ENCODE measurements at places on chromosomes 6 and 20.

DNA sequence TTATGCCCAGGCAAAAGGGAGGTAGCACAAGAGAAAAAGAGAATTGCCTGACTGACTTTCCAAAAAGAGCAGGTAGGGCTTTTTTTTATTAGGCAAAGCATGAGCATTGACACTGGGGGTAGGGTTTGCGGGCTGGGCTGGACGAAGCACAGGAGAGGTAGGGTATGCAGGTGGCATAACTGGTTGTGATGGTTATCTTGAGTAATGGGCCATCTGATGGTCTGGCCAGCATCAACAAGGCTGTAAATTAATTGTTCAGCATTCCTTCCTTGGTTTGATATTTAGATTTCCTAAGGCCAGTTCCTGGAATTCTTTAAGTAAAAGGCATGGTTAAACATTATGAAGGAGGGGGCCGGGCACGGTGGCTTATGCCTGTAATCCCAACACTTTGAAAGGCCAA, 13.9 kb upstream of the BFSP1 start:
- no peak for DNase-seq

- DNase-seq: no peak
Observed at GRCh38 chr20:24836041-24836533, 113.0 kb upstream of the CST7 start.

- DNase-seq: no peak
Observed at GRCh38 chr6:71383901-71384489, 95.4 kb downstream of the OGFRL1 start.

DNA sequence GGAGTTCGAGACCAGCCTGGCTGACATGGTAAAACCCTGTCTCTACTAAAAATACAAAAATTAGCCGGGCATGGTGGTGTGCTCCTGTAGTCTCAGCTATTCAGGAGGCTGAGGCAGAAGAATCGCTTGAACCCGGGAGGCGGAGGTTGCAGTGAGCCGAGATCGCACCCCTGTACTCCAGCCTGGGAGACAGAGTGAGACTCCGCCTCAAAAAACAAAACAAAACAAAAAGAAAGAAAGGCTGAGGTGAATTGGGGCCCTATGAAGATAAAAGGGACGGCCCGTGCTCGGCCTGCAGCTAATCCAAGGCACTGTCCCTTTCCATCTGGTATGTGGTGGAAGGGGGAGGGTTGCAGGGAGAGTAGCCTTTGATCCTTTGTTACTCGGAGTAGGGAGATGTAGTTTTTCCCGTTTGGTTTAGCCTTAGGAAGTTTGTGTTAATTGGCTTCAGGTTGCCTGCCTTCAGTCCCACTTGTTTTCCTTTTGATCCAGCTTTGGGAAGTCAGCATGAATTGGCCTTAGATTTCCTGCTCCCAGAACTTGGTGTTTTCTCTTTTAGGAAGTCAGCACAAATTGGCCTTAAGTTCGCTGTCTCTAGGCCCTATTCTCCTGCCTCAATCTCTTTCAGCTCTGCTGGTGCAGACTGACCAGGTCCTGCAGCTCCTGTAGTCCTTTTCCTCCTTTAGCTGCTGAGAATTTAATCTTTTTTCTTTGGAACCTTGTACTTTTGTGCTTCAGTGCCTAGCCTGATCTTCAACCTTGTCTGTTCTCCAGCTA, 36.1 kb upstream of the PAQR8 start:
- DNase-seq: no peak

DNA sequence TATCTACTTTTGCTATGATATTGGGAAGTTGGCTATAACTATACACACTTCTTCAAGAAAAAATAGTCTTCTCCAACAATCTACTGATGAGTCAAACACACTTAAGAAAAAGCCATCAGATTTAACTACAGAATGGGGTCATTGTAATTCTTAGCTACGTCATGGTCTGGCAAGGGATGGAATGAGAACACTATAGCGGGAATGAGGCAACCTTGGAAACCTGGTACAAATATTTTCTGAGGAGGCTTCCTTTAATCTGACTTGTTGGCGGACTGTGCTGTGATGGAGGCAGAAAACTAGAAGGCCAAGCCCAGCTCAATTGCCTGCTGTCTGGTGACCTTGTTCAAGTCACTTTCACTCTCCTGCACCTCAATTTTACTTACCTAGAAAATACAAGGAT, 586.8 kb upstream of the JAG1 start:
- no peak for DNase-seq

- no peak for DNase-seq
Observed at GRCh38 chr6:115767931-115768330, 292.8 kb downstream of the FRK start.

DNA sequence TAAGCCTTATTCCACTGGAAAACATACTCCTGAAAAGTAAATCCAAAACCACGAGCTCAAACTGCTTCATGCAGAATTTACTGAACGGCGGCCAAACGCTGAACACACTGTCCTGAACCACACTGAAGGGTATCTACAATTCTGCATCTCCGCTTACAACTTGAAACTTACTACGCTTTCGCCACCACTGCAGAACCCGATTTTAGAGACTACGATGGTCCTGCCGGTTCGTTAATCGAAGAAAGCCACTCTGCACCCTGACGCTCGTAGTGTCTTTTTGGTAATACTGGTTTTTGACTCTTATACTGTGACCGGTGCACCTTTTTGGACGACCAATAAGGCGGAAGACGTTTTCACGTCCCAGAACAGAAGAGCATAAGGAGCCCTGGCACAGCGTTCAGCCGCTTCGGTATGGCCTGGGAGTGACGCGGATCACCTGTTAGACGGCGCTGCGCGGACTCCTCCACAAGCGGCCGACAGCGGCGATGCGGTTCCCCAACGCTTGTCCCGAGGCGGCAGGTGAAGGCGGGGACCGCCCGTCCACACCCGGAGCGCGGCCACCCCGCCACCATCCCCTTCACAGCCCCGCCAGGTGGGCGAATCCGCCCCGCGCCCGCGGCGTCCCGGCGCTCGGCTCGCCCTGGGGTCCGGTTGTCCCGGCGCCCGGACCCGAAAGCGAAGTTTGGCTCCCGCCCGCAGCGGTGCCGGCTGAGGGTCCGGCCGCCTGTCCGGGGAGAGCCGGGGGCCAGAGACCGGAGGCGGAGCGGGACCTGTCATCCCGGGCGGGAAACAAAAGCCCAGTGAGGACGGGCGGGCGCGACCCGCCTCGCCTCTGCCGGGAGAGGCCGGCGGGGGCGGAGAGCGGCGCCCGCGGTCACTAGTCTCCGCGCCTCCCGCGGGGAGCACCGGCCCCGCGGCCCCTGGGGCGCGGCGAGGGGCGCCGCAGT, 784 bp downstream of the FKBP5 start:
- DNase-seq: peak; percentile 46

- no peak for DNase-seq
Observed at GRCh38 chr20:46850416-46850815, 44.2 kb upstream of the EYA2 start.

DNA sequence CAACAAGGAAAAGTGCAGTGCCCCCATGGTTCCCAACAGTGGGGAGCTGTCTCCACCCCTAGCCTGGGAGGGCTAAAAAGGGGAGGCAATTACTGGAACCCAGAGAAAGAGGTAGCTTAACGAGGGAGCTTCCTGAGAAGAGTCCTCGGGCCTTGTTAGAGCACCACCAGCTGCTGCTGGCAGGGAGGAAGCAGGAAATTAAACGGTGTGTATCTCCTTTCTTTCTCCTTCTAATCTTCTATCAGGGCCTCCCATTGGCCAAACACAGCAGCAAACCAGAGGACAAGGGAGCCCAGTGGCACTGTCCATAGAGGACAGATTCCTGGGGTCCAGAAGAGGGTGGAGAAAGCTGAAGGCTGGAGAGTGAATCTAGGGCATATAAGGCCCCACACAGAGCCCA, 7.6 kb upstream of the BTN2A2 start:
- DNase-seq: no peak

DNA sequence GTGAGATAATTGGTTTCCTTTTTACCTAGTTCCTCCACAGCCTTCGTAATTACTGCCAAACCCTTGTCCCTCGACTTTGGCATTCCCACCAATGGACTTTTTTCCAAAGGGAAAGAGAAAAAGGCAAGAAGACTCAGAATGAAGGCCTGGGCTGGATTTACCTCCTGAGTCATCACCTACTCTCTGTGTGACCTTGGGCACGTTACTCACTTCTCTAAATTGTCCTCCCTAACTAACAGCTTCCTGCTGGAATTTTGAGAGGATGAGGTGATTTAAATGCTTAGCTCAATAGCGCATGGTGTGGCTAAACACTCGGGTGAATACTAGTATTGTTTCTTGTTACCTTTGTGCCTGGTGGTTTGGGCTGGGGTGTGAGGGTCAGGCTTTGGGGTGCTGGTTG, 146.6 kb downstream of the DHX35 start:
- peak; percentile 45 for DNase-seq

GRCh38 chr6:38259736-38260135, 380.0 kb downstream of the BTBD9 start:
- peak; percentile 26 for DNase-seq

GRCh38 chr20:57672164-57672563, 37.7 kb downstream of the PMEPA1 start:
- no peak for DNase-seq

DNA sequence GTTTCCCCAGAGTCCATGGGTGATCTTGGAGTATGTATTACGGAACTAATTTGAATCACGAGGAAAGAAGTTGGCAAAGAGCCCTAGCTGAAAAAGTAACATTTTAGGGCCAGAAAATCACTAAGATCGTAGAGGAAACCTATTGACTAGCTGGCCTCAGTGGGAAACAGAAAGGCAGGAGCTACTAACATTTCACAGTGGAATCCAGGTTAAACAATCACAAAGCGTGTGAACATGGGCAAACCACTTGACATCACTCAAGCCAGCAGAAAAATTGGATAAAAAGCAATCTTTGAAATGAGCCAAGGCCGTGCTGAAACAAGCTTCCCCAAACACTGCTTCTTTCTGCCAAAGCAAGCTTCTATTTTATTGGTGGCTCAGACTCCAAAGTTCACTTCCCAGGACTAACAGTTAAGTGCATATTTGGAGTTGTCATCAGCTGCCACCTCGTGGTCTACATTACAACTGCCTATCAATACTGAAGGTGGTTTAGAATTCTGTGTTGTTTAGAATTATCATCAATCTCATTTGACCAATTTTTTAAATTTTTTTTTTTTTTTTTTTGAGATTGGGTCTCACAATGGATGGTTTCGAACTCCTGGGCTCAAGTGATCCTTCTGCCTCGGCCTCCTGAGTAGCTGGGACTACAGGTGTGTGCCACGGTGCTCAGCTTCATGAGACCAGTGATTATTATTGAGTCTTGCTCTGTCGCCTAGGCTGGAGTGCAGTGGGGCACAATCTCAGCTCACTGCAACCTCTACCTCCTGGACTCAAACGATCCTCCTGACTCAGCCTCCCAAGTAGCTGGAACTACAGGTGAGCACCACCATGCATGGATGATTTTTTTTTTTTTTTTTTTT, 10.6 kb downstream of the RPS10 start:
- no peak for DNase-seq

- peak; percentile 67 for DNase-seq
Observed at GRCh38 chr20:36614781-36615557, 9.4 kb downstream of the RAB5IF start.

DNA sequence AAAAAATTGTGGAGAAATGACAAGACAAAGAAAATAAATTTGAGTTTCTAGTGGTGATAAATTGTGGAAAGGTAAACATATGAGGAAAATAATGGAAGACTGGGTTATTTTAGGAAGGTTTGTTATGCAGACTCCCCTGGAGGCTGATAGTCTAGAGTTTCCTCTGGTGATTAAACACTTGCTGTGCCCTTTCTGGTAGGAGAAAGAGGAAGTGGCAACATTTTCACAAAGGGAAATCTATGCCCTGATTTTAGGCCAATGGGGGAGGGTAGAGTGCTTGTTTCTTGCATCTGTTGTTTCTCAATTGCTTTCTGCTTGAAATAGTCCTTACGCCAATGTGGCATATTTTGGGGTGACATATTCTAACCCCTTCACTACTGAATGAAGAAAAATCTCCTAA, 129.1 kb upstream of the DOK5 start:
- no peak for DNase-seq

DNA sequence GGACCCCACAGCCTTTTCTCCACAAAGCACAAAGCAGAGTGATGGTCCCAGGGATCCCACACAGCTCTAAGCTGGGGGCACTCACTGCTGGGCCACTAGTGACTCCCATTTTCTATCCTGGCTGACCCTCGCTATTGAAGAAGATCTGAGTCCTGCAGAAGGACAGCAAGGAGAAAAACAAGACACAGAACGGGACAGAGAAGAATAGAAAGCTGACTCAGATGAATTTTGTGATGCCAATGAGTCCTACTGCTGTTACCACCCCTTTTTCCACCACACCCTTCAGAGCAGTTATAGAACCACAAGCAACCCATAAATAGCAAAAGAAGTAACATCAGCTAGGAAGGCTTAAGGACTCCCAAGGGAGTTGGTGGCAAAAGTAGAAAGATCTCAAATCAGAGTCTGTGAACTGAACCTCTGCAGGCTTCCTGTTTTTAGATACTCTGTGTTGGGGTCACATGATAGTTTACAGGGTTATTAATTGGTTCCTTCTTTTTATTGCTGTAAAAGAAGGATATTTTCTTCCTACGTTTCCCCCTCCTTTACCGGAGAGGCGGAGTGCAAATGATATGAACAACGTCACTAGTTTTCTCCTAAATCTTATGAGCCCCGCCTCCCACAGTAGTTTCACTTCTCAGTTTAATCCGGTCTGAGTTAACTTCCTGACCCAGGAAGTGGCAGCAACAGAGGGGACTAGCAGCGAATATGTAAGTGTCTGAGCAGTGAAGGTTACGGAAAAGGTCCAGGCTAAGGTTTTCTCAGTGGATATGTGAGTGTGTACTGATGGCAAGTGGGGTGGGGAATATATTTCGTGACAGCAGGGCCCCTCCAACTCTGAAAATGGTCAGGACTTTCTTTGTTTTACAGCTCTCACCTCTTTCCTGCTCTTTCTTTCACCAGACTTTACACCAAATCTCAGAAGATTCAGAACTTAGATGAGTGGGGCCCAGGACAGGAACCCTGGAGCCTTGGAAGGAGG, at the start of gene TRIM38:
TRIM38 (plus strand) TSS at position 654 of the 979 bp plus-strand sequence. CDS start 3,721 bp downstream, outside the sequence.
- DNase-seq: peak; percentile 57

DNA sequence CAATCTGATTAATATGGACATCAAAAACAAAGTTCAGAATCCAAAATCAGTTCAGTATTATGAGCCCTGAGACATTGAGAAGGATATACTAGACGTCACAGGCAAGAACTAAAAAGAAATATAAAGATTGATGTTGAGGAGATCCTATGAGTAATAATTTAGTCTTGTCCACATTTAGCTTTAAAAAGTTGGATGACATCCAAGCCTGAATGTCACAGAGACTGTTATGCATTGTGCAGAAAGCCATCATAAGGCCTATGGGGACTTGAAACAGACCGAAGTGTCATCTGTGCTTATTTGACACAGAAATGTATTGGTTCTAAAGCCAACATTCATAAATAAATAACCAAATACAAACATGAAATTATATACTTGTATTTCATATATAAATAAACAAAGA, 581.8 kb upstream of the MMS22L start:
- DNase-seq: no peak

Measured in H54 (cell line).